Myometrial cell (primary cell): ENCODE measurements at places on chromosomes 4 and X. TPM values are rescaled to one million over a fixed set of nuclear protein-coding genes. Genes with fewer than 3 reads are reported as not detected.

Gene NELFA
- total RNA-seq, result 11.5 and 25.7 TPM in 2 replicates

Gene GAGE13
- not detected in 2 replicates for total RNA-seq

Gene XPNPEP2
- 1.7 TPM in 1 of 2 replicates, not detected in the other for total RNA-seq

Gene IQSEC2
- total RNA-seq, result 17.2 and 21.0 TPM in 2 replicates

Gene SORBS2
- 0.18 TPM in 1 of 2 replicates, not detected in the other for total RNA-seq

Gene FAM9C
- 0.86 TPM in 1 of 2 replicates, not detected in the other for total RNA-seq

Gene RBPJ
- 43.0 and 44.1 TPM in 2 replicates for total RNA-seq

Gene DCK
- total RNA-seq, result 17.2 and 17.9 TPM in 2 replicates

Gene SLC49A3
- 0.29 and 1.9 TPM in 2 replicates for total RNA-seq

Gene GABRB1
- not detected in 2 replicates for total RNA-seq

Gene DDX53
- total RNA-seq, result not detected in 2 replicates

Gene KLB
- not detected in 2 replicates for total RNA-seq

Gene HMX1
- total RNA-seq, result 0.58 TPM in 1 of 2 replicates, not detected in the other

Gene RTL5
- total RNA-seq, result 0.58 and 1.2 TPM in 2 replicates

Gene RNF150
- total RNA-seq, result 1.9 and 2.6 TPM in 2 replicates

Gene ABCG2
- 0.29 and 1.2 TPM in 2 replicates for total RNA-seq

Gene CXCL8
- 6.4 and 9.5 TPM in 2 replicates for total RNA-seq

Gene SULT1E1
- total RNA-seq, result 3.2 and 3.7 TPM in 2 replicates

Gene MYOZ2
- not detected in 2 replicates for total RNA-seq

Gene FMR1NB
- total RNA-seq, result not detected in 2 replicates

Gene SHOX
- not detected in 2 replicates for total RNA-seq

Gene ENPP6
- total RNA-seq, result not detected in 2 replicates

Gene CDS1
- total RNA-seq, result 0.18 TPM in 1 of 2 replicates, not detected in the other

Gene FDCSP
- not detected in 2 replicates for total RNA-seq

Gene GRIA3
- 1.1 TPM in 1 of 2 replicates, not detected in the other for total RNA-seq

Gene FLNA
- total RNA-seq, result 2,107 and 2,266 TPM in 2 replicates

Gene SLC26A1
- not detected in 2 replicates for total RNA-seq

Gene IL2
- total RNA-seq, result not detected in 2 replicates

Gene AKAP14
- not detected in 2 replicates for total RNA-seq

Gene MAP7D2
- not detected in 2 replicates for total RNA-seq

Gene ART3
- total RNA-seq, result not detected in 2 replicates

Gene SNCA
- total RNA-seq, result 66.6 and 69.8 TPM in 2 replicates

Gene SATL1
- total RNA-seq, result not detected in 2 replicates
